ENCODE measurements at places on chromosomes 5 and 9. TPM values are rescaled to one million over a fixed set of nuclear protein-coding genes. Genes with fewer than 3 reads are reported as not detected.

Gene PRSS3
- 14.1 TPM for total RNA-seq

Gene LCN15
- not detected for total RNA-seq

Gene SLCO6A1
- not detected for total RNA-seq

Gene ZDHHC11B
- not detected for total RNA-seq

Gene CPLANE1
- total RNA-seq, result 23.9 TPM

Gene PITX1
- 0.10 TPM for total RNA-seq

Gene PCDHA1
- total RNA-seq, result not detected

Gene ABLIM3
- 40.5 TPM for total RNA-seq

Gene TTF1
- 8.5 TPM for total RNA-seq

Data from vein endothelial cell (primary cell).